ENCODE measurements at places on chromosomes 6 and 20. TPM values are rescaled to one million over a fixed set of nuclear protein-coding genes. Genes with fewer than 3 reads are reported as not detected.

PLCB1 gene
- 1.1 TPM for total RNA-seq

LY6G6F gene
- not detected for total RNA-seq

UBE2J1 gene
- 28.4 TPM for total RNA-seq

LY6G6C gene
- total RNA-seq: 0.38 TPM

KIF25 gene
- total RNA-seq: not detected

ADGRF5 gene
- total RNA-seq: not detected
